Left cardiac atrium (tissue), 4 donors: ENCODE measurements at places on chromosomes 1 and 21. TPM values are rescaled to one million over a fixed set of nuclear protein-coding genes. Genes with fewer than 3 reads are reported as not detected.
A peak's percentile ranks its signal among the peaks of the same experiment; 100 is the strongest.

DNA sequence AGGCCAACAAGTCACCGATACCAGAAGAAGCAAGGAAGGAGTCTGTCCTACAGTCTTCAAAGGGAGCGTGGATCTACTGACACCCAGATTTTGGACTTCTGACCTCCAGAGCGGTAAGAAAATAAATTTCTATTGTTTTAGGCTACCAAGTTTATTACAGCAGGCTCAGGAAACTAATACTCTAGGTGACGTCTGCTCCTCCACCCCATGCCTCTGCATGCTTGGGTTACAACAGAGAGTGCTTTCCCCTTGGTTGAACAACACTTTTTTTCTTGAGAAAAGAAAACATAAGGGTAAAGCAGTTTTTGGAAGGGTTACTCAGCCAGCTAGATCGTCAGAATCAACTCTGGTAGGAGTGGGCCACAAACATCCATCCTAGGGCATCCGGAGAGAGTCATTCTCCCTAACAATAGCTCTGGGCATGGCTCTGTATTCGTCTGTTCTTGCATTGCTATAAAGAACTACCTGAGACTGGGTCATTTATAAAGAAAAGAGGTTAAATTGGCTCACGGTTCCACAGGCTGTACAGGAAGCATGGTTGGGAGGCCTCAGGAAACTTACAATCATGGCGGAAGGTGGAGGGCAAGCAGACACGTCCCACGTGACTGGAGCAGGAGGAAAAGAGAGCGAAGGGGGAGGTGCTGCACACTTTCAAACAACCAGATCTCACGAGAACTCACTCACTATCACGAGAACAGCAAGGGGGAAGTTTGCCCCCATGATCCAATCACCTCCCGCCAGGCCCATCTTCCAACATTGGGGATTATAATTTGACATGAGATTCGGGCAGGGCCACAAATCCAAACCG lies 22.2 kb upstream of the DNAJC11 start:
- no peak for DNase-seq

DNA sequence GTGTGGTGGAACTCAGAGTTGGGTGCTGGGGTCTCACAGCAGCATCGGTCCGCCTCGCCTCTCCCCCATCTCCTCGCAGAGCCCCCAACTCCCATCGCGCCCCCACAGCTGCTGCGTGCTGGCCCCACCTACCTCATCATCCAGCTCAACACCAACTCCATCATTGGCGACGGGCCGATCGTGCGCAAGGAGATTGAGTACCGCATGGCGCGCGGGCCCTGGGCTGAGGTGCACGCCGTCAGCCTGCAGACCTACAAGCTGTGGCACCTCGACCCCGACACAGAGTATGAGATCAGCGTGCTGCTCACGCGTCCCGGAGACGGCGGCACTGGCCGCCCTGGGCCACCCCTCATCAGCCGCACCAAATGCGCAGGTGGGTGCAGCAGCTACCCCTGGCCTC lies 24.2 kb downstream of the PTPRU start:
- DNase-seq: no peak

- DNase-seq: no peak
Observed at GRCh38 chr1:18548643-18549042, 67.9 kb downstream of the KLHDC7A start.

DNA sequence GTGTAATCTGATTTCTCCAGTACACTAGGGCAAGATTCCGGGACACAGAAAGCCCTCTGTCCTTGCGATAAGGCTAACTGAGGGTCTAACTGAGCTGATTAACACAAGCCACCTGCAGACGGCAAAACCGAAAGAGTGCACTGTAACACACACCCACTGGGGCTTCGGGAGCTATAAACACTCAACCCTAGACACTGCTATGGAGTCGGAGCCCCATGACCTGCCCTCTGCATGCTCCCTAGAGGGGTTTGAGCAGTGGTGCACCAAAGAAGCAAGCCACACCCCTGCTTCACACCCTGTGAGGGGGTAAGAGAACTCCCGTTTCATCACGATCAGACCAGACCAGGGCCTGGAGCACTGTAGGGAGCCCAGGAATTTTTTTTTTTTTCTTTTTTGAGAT lies 72.4 kb downstream of the DMRTA2 start:
- DNase-seq: no peak

DNA sequence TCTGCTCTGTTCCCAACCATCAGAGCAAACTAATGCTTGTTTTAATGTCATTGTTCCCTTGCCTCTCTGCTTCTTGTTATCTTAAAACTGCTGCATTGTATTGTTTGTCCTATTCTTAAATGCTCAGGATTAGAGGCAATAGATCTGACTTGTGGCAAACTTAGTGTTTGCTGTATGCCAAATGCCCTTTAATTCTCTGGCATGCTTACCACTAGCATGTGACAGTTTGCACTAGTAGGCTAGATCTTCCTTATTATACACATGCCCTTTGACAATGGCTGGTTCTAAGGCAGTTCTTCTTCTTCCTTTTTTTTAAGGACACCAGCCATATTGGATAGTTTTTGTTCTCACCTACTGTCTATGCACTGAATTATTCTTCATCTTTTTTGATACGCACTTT lies 30.1 kb downstream of the PALMD start:
- no peak for DNase-seq

DNA sequence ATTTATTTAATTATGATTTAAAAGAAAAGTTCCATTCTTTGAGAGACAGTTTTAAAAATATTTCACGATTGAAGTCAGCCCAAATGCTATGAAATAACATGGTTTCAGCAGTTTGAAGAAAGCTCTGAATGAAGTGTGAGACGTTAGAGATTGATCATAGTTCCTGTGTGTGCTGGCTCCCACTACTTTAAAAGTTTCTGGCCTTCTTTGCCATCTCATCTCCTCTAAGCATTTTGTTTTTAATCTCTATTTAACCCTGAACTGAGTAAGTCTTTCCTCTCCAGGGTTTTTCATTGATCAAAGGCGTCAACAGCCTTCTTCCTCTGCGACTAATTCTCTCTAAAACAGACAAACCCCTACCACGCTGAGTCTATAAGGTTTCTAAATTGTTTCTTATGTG lies 225.3 kb upstream of the B3GALT2 start:
- DNase-seq: no peak

GRCh38 chr1:174156437-174156836 lies 2.9 kb upstream of the RABGAP1L start:
- DNase-seq: no peak

DNA sequence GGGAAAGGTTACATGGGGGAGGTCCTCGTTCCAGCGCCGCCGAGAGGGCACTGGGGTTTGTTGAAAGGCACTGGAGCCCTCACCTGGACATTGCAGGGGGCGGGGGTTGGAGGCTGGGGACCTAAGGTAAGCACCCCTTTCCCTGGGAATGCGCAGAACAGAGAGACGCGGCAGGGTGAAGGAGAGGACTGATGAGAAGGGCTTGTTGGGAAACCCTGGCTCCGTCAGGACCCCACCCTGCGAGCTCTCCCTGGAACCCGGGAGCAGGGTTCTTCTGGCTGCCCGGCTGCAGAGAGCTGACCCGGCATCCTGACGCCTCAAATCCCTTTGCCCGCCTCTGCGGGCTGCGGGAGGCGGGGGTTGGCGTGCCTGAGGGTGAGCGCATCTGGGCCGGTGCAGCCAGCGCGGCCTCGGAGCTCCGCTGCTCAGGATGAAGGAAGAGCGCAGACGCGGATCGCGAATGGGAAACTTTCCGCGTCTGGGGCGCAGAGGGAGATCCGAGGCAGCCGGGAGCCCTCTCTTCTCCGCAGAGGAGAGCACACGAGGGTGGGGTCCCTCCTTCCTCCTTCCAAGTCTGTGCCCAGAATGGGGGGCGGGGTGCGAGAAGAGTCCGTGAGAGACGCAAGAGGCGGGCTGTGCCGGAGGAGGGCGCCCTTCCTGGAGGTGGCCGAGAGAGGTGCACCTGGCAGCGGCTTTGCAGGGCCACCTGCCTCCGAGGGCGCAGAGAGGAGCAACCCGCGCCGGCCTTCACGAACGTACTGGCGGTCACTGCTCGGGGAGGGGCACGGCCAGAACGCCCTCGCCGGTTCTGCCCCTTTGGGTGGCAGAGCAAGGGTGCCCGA lies 2.4 kb downstream of the IGSF21 start:
- DNase-seq: peak; percentile 55

GRCh38 chr1:119774746-119775490 lies 6.2 kb upstream of the HMGCS2 start:
- no peak for DNase-seq

- DNase-seq: no peak
Observed at GRCh38 chr1:21621761-21622436, 47.3 kb downstream of the RAP1GAP start.

DNA sequence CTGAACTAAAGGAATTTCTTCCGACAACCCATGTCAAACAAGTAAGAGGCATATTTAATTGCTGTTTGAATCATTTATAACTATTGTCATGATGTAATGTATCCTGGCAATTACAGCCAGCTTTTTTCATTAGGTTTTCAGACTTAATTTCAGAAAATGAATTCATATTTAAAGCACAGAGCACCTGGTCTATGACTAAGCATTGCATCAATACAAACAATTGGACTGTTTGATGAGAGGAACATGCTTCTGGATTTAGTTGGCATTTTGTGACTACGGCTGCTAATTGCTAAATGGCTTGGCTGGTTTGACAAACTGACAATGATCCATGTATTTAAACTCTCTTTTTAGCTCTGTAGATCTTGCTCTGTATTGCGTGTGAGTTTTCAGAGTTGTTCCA lies 853.4 kb downstream of the NCAM2 start:
- no peak for DNase-seq

- no peak for DNase-seq
Observed at GRCh38 chr1:168483539-168483938, 60.3 kb downstream of the XCL2 start.

DNA sequence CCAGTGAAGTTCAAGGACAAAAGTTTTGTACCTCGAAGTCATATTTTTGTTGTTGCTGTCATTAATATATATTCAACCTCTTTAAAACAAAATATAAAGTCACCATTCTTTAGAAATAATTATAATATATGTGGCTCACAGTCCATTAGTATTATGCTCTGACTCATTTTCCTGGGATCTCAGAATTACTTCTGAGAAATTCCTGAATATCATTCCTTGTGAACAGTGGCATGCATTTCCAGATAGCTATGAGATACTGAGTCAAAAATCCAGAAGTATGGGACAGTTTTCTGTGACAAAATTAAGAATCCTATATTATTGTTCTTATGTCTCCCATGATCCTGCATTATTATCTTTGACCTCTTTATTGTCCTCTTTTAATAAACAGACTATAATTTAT lies 13.8 kb upstream of the RGS21 start:
- DNase-seq: no peak

DNA sequence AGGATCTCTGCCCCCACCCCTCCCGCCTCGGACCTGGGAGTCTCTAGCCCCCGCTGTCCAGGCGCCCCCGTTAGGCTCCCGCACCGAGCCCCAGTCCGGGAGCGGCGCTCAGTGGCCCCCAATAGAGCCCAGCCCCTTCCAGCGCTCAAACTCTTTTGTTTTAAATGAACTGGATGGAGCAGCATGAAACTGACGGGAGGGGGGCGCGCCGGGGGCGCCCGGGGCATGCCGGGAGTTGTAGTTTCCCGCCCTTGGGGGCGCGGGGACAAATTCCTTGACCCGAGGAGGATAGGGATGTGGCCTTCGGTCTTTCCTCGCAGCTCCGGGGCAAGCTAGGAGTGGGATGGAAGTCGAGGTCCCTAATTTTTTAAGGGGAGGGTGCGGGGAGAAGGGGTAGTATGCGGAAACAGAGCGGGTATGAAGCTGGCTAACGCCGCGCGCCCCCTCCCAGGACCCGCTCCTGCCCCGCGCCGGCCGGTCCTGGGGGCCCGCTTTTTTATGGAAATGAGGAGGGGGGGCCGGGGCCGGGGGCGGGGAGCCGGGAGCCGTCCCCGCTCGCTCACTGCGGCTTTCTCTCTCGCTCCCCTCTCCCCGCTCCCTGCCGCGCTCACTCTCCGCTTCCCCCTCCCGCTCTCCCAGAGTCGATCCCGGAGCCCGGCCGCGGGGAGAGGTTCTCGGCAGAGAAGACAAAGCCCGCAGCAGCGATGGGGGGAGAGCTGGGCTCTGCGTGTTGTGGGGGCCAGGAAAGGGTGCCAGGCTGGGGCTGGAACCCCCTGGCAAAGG lies at the start of gene MEX3A:
MEX3A (minus strand) TSS at position 157 of the 783 bp plus-strand sequence. CDS start 467 bp downstream, outside the sequence.
- DNase-seq: peak; percentile 80

DNA sequence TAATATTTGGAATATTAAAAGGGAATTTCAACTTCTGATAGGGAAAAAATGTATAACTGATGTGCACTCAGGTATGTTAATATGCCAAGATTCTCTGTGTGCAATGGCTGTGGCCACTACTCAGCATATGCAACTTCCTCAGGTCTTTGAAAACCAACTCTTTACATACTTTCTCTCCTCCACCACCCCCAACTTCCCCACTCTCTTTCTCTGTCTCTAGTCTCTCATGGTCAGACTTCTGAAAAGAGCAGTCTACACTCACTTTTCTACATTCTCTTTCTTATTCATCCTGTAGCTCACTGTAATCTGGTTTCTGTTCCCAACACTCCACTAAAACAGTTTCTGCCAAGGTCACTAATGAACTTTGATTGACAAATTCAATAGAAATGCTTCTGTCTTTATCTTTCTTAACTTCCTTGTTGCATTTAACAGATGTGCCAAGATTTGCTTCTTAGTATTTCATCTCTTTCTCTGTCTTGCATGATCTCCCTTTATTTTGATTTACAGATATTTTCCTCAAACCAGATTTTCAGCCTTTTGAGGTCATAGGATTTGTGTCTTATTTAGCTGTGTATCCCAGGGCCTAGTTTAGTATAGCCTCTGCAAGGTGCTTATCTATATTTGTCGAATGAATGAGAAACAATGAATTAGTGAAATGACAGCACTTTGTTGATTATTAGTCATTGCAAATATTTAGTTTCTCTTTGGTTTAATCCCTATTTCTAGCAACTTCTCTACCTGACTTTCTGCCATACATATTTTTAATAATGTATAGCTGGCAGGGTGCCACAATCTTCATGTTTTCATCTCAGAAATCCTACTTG lies 168.9 kb downstream of the LMO4 start:
- no peak for DNase-seq

DNA sequence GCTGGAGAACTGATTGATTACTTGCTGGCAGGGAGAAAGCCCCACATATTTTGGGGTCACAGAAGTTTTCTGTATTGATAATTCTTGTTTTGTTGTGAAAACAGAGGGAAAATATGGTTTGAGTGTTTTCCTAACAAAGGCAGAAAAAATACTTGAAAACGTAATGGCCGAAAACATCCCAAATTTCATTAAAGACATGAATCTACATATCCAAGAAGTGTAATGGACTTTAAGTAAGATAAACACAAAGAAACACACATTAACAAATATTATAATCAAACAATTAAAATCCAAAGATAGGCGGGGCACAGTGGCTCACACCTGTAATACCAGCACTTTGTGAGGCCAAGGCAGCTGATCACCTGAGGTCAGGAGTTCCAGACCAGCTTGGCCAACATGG lies 39.6 kb downstream of the SHCBP1L start:
- DNase-seq: no peak

GRCh38 chr1:117209094-117209493 lies 1.6 kb downstream of the VTCN1 start:
- DNase-seq: no peak

BTBD8 gene
- 4.5 TPM for total RNA-seq

PRDM16 gene
- 1.2 TPM for total RNA-seq

MYOM3 gene
- total RNA-seq: 160 TPM

IGSF9 gene
- total RNA-seq: 1.4 TPM

ATXN7L2 gene
- 2.5 TPM for total RNA-seq

CELA3A gene
- not detected for total RNA-seq

VTCN1 gene
- not detected for total RNA-seq
